ENCODE measurements at places on chromosomes 5 and 9.
A peak's percentile ranks its signal among the peaks of the same experiment; 100 is the strongest.

- no peak overlapping the region for H3K27ac ChIP-seq
- no peak overlapping the region for H3K4me3 ChIP-seq
Observed at GRCh38 chr5:32499261-32499660, 54.7 kb upstream of the ZFR start.

- H3K4me3 ChIP-seq: no peak overlapping the region
- H3K36me3 ChIP-seq: peaks cover 67% of the 10 kb centered on the region
- DNase-seq: no peak
- no peaks in the 10 kb centered on the region for H3K27me3 ChIP-seq
Observed at GRCh38 chr9:113205861-113206260, 15.2 kb downstream of the FKBP15 start.

DNA sequence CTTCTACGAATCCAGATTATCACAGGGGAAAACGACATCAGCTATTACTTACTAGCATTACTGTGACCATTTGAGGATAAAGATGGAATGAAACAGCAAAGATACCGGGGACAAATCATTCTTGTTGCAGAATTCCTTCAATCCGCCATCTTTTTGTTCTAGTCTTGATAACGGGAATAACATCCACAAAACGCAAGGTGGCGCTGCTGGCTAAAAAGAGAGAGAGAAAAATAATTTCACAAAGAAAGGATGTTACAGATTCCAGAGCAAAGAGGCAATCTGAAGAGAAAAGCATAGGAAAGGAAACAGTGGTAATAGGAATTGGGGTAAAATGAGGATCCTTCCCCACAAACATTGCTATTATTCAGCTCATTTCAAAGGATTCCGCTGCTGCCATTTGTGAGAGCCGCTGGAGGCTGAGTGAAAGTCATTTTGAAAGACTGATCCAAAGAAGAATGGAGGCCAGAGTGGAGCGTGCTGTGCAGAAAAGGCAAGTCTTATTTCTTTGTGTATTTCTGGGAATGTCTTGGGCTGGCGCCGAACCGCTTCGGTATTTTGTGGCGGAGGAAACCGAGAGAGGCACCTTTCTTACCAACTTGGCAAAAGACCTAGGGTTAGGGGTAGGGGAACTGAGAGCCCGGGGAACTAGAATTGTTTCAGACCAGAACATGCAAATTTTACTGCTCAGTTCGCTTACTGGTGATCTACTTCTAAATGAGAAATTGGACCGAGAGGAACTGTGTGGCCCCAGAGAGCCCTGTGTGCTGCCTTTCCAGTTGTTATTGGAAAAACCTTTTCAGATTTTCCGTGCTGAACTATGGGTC is at the start of gene PCDHB7:
Gene PCDHB7 (plus strand): TSS at position 264 of the 824 bp plus-strand sequence. CDS start 192 bp downstream, at position 456.
- no peaks in the 10 kb centered on the region for H3K27me3 ChIP-seq
- H3K27ac ChIP-seq: no peak within 1 kb of the TSS
- H3K4me1 ChIP-seq: no peaks in the 10 kb centered on the region
- H3K36me3 ChIP-seq: no peaks in the 10 kb centered on the region
- no peak for DNase-seq

DNA sequence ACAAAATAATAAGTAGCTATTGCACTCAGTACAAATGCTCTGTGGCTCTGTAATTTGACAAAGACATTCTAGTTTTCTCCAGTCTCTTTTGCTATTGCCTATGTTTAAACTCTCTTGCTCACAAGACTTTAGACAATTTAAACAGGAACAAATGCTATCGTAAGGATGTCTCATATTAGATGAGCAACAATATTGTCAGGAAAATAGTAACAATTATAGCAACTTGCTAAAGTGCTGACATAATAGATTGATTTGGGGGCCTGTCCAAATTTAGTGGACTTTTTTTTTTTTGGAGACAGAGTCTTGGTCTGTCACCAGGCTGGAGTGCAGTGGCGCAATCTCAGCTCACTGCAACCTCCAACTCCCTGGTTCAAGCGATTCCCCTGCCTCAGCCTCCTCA is 11.8 kb downstream of the KIF2A start:
- no peaks in the 10 kb centered on the region for H3K27me3 ChIP-seq
- H3K4me1 ChIP-seq: 0 out of 2 replicates have a peak, but pooled peaks cover 2% of the 10 kb centered on the region
- no peak overlapping the region for H3K4me3 ChIP-seq
- no peak for DNase-seq
- no peak overlapping the region for H3K27ac ChIP-seq

GRCh38 chr9:136862849-136863622 is 3.1 kb downstream of the EDF1 start:
- peaks cover 5% of the 10 kb centered on the region for H3K4me1 ChIP-seq
- no peak for DNase-seq
- H3K27ac ChIP-seq: no peak overlapping the region
- peaks cover 60% of the 10 kb centered on the region for H3K36me3 ChIP-seq
- H3K27me3 ChIP-seq: no peaks in the 10 kb centered on the region

GRCh38 chr9:130315446-130316226 is 50.1 kb downstream of the HMCN2 start:
- no peak for DNase-seq
- H3K27me3 ChIP-seq: no peaks in the 10 kb centered on the region
- no peak overlapping the region for H3K4me3 ChIP-seq
- no peak overlapping the region for H3K27ac ChIP-seq

DNA sequence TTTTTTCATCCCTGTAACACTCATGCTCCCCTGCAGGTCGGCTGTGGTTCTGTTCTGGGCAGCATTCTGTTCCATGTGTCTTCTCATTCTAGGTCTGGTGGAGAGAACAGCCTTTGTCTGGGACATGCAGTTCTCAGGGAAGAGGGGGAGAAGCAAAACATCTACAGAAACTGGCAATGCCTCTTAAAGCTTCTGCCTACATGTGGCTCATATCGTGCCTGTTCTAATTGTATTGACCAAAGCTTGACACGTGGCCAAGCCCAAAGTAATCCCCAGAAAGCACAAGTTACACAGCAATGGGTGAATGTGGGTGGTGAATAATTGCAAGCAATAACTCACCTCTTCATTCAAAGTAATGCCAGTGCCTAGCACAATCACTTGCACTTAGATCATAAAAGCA is 218.2 kb upstream of the IL12B start:
- H3K36me3 ChIP-seq: no peaks in the 10 kb centered on the region
- no peak overlapping the region for H3K27ac ChIP-seq
- peaks cover 19% of the 10 kb centered on the region for H3K4me1 ChIP-seq
- no peak overlapping the region for H3K4me3 ChIP-seq
- H3K27me3 ChIP-seq: no peaks in the 10 kb centered on the region

- no peak for DNase-seq
- H3K27me3 ChIP-seq: peaks cover 61% of the 10 kb centered on the region
- peaks cover 28% of the 10 kb centered on the region for H3K4me1 ChIP-seq
- H3K36me3 ChIP-seq: no peaks in the 10 kb centered on the region
- no peak overlapping the region for H3K27ac ChIP-seq
Observed at GRCh38 chr9:84667571-84668195, 1.8 kb upstream of the NTRK2 start.

GRCh38 chr5:540071-540905 is 16.0 kb upstream of the SLC9A3 start:
- peak; percentile 41 for DNase-seq
- H3K27me3 ChIP-seq: peaks cover 37% of the 10 kb centered on the region
- no peak overlapping the region for H3K27ac ChIP-seq

DNA sequence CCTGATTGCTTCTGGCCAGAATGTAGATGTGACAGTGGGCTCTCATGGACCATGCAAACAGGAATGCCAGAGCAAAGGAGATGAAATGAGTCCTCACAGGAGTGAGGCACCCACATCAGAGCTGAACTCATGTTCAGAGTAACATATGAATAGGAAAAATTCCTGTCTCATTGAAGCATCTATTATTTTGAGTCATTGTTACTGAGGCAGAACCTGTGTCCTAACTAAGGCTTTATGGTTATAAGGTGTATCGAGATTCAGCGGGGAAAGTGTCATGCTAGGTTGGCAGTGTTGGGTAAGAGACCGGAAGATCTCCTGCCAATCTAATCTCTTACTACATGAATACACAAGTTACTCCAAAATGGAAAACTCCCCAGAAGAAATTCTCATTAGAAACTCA is 304.1 kb downstream of the TRPM3 start:
- no peak overlapping the region for H3K27ac ChIP-seq
- no peaks in the 10 kb centered on the region for H3K27me3 ChIP-seq
- no peak for DNase-seq
- H3K4me1 ChIP-seq: no peaks in the 10 kb centered on the region
- no peak overlapping the region for H3K4me3 ChIP-seq
- H3K36me3 ChIP-seq: no peaks in the 10 kb centered on the region

DNA sequence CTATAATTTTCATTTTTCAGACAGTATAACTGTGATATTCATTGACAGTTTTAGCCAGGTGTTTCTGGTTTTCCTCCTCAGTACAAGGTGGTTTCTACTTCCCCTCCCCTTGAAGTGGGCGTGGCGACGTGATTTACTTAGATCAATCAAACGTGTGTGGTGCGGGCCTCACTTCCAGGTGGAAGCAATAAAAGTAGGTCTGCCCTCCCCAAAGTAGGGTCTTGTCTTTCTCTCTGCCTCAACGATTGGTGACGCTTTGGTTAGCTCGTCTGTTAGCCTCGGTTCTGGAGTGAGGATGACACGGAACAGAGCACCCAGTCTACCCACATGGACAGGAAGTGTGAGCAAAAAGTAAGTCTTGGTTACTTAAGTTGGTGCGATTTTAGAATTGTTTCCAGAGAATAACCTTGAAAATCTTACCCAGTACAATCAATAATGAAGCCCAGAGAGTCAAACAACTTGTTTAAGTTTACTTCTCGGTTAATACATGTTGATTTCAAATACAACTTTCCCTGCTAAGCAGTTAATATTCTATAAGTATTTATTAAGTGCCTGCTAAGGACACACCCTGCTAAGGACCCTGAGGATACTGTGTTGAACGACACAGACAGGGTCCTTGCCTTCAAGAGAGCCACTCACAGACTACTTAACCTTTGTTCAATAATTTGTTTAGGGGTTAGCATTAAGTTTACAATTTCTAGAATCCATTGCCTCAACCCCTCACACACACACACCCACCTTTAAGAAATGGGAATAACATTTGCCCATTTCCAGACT is 48.4 kb downstream of the COX7C start:
- H3K27ac ChIP-seq: no peak overlapping the region
- DNase-seq: no peak
- H3K4me1 ChIP-seq: no peaks in the 10 kb centered on the region
- no peaks in the 10 kb centered on the region for H3K36me3 ChIP-seq

DNA sequence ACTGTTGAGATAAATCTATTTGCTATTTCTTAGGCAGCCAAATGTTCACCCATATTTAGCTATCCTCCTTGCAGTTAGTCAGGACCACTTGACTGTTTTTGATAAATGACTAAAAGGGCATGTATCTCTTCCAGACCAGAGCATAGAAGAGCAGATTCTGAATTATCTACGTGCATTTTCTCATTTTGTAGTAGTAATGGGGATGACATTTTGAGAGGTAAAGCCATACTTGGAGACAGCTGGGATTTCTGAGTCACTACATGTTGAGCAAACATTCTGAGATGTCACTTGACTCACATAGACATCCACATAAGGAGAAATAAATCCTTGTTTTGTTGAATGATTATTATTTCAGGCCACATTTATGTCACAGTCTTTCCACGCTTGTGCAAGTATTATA is 297.6 kb downstream of the CDH10 start:
- no peak overlapping the region for H3K4me3 ChIP-seq
- no peak overlapping the region for H3K27ac ChIP-seq
- no peaks in the 10 kb centered on the region for H3K36me3 ChIP-seq
- no peak for DNase-seq
- no peaks in the 10 kb centered on the region for H3K27me3 ChIP-seq
- H3K4me1 ChIP-seq: no peaks in the 10 kb centered on the region

DNA sequence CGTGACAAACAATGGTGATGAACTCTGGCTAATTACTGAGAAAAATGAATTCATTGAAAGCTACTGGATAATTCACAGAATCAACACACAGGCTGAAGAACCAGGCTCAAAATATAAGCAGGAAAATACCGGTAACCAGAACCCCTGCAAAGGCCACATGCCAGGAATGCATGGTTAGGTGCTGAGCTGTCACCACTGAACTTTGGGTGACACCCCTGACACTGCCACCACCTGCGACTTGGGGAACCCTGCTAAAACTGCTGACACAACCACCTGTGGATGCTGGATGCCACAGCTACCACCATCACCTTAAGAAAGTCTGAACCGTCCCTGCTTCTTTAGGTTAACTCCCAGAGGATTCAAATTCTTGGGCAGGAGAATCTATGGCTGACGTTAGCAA is 72.0 kb upstream of the NR4A3 start:
- H3K27ac ChIP-seq: no peak overlapping the region
- 0 out of 2 replicates have a peak, but pooled peaks cover 8% of the 10 kb centered on the region for H3K27me3 ChIP-seq
- H3K36me3 ChIP-seq: no peaks in the 10 kb centered on the region

DNA sequence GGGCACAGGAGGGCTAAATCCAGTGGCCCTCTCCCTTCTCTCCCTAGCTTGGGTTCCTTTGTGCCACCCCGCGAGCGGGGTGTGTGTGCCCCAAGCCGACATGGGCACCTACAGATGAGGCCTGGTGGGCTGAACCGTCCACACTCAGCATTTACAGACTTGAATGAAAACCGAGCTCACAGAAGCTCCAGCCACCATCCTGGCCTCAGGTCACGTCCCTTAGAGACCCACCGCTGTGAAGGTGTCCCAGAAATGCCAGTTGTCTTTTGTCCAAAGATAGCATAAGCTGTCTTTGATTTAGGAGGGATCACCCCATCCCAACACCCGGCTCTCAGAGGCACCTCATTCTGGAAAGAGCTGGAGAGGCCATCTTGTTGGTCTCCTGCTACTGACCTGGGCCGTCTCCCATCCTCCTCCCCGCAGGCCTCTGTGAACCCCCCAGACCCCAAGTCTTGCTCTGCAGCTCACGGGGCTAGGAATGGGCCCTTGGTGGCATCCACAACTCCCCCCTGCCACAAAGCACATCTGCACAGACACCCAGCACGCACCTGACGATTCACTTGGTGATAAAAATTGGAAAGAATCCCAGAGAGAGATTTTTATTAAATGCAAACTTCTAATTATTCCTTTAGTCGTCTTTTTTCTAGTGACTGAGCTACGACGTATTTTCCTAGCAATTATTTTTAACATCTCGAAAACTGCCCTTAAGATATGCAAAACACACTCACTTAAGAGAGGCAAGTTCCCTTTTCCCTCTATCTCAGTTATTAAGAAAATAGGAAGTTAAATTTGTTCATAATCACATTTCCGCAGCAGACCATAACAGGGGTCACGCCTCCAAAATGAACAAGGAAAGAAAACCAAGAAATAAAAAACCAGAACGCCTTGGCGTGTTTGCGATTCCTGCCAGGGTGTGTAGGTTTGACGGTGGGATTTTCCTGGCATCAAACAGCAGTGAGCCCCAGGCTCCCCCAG is 80.5 kb upstream of the LMX1B start:
- peaks cover 43% of the 10 kb centered on the region for H3K27me3 ChIP-seq
- no peak overlapping the region for H3K27ac ChIP-seq
- no peak for DNase-seq
- H3K4me1 ChIP-seq: no peaks in the 10 kb centered on the region

- no peak for DNase-seq
- H3K27ac ChIP-seq: no peak overlapping the region
- H3K4me1 ChIP-seq: no peaks in the 10 kb centered on the region
- H3K27me3 ChIP-seq: no peaks in the 10 kb centered on the region
Observed at GRCh38 chr5:25458628-25459027, 813.9 kb upstream of the CDH10 start.

DNA sequence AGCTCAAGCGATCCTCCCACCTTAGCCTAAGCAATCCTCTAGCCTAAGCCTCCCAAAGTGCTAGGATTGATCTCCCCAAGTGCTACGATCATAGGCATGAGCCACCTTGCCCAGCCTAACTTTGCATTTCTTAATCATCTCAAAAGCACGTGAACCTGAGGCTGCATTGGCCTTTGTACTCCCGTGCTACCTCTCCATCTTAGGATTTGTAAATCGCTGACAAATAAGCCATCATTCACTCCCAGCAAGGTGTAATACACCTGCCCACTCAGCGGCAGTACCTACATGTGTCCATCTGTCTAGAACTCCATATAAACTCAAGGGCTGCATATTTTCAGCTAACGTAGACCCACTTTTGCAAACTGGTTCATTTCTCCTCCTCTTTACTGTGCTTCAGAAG is 2.8 kb downstream of the ANKH start:
- no peak overlapping the region for H3K27ac ChIP-seq
- no peaks in the 10 kb centered on the region for H3K36me3 ChIP-seq
- no peaks in the 10 kb centered on the region for H3K27me3 ChIP-seq
- peaks cover 15% of the 10 kb centered on the region for H3K4me1 ChIP-seq
- H3K4me3 ChIP-seq: no peak overlapping the region

All from SJSA1 (cell line).